ENCODE measurements at places on chromosomes 1 and 21. TPM values are rescaled to one million over a fixed set of nuclear protein-coding genes. Genes with fewer than 3 reads are reported as not detected.

The LCE6A gene
- not detected for total RNA-seq

The GPR3 gene
- total RNA-seq, result 0.24 TPM

The S100A3 gene
- total RNA-seq, result not detected

The RAVER2 gene
- 10.1 TPM for total RNA-seq

The FAM72C gene
- total RNA-seq, result 6.0 TPM

The HRNR gene
- total RNA-seq, result 2.2 TPM

The PBX1 gene
- total RNA-seq, result 119 TPM

The OR6K3 gene
- total RNA-seq, result 6.3 TPM

The BEND5 gene
- 6.3 TPM for total RNA-seq

The IL19 gene
- total RNA-seq, result not detected

The TMED5 gene
- 46.5 TPM for total RNA-seq

The DUSP23 gene
- total RNA-seq, result 20.2 TPM

The DDX59 gene
- total RNA-seq, result 26.2 TPM

The TTC22 gene
- total RNA-seq, result 1.7 TPM

The C1orf21 gene
- 54.7 TPM for total RNA-seq

The GLIS1 gene
- 1.4 TPM for total RNA-seq

The VCAM1 gene
- total RNA-seq, result 37.6 TPM

The RGS13 gene
- total RNA-seq, result 5.5 TPM

The RSPH1 gene
- total RNA-seq, result 0.72 TPM

The ZBTB8A gene
- total RNA-seq, result 16.1 TPM

The NGF gene
- 2.4 TPM for total RNA-seq

The TAS1R1 gene
- total RNA-seq, result not detected

The KCNQ4 gene
- 3.4 TPM for total RNA-seq

The RBP7 gene
- not detected for total RNA-seq

The DNASE2B gene
- not detected for total RNA-seq

The NBPF10 gene
- total RNA-seq, result 0.24 TPM

The LZIC gene
- 54.9 TPM for total RNA-seq

The RXRG gene
- not detected for total RNA-seq

The HEYL gene
- total RNA-seq, result 4.1 TPM
